NCI-H1092 (cell line): ENCODE measurements at places on chromosomes 3 and 15.

DNA sequence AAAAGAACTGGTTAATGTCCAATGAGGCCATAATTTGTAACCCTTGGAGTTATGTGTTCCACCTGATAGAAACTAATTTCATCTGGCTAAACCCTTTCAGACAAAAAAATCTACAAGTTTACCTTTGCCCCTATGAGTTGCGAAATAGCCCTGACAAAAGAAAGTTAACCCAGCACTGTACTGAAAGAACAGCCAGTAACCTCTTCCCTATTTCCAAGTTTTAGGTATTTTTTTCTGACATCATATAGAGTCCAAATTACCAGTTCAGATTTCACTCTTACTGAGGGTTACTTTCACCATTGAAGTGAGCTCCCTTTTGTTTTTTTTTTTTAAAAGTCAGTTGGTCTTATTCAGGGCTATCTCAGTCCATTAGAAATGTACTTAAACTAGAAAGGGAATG lies 42.8 kb upstream of the PTPRG start:
- DNase-seq, result no peak

DNA sequence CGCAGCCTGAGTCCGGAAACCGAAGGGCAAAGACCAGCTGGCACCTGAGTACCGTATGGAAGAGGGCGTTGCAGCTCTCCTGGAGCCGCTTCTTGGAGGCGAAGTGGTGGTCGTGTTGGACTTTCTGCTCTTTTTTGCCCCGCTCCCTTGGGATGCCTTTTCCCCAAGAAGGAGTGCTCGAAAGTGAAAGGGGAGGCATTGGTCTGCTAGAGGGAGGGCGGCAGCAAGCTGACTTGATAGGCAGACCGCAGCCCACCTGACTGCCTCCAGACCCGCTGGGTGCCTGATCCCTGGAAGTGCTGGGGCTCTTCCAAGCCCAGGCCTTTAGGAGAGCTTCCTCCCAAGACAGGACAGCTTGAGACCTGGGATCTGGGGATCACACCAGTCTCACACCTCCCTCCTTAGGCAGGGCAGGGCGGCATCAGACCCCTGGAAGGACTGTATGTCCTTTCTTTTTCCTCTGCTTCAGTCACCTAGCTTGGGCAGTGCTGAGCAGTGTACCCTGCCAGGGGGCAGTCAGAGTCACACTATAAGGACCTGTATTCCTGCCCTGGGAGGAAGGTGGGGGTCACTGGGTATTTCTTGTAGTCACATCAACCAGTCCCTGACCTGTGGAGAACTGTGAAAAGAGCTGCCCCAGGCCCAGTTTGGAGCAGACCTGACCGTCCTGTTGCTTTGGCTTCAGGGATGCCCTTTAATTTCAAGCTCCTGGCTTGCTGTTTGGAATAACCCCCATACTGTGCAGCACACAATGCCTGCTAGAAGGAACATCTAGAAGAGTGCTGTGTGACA lies 2.1 kb downstream of the ACVR2B start:
- DNase-seq, result no peak

- DNase-seq, result no peak
Observed at GRCh38 chr3:70182166-70182565, 130.3 kb downstream of the MDFIC2 start.

GRCh38 chr3:119619094-119619493 lies 21.4 kb downstream of the PLA1A start:
- no peak for DNase-seq

GRCh38 chr3:110542552-110543150 lies 529.0 kb upstream of the NECTIN3 start:
- DNase-seq, result no peak

DNA sequence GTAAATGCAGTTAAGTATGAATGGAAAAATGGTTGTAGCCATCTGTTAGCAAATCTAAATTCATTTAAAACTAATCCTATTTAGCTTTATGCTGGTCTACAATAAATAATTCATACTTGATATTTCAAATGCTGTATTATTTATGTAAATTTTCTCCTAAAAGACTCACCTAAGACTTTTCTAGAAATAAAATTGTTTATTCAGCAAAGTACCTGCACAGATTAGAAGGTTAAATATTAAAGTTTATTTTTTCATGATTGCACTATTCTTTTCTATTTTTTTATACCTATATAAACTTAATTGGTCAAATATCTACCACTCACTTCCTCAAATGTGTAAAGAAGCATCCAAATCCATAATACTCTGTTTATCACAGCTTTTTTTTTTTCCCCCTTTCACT lies 45.2 kb downstream of the MBNL1 start:
- DNase-seq, result no peak
